Fibroblast of lung (primary cell): ENCODE measurements at places on chromosomes 7 and 10.

DNA sequence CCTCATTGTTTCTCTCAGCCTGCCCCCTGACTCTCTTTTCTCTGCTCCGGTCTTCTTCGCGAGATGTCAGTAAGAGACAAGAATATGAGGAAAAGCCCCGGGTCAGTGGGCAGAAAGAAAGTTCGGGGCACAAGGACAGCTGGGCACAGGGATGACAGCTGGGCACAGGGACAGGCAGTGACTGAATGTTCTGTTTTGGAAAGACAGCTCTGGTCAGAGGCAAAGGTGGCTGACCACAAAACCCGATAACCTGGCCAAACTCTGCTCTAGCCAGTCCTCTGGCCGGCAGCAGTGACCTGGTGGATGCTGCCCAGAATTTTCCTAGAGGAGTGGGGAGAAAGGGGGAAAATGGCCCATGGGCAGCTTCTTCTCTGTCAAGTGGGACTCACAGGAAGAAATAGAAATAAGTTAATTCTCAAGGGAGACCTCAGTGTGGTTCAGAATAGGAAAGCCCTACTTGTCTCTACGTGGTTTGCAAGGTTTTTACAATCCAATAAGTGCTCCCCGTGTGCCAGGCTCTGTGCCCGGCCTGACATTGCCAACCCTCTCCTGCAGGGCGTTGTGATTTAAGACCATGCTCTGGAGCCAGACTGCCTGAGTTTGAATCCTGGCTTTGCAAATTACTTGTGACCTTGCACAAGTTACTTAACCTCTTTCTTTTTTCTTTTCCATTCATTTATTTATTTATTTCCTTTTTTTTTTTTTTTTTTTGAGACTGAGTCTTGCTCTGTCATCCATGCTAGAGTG lies 110.6 kb upstream of the ZNF716 start:
- DNase-seq, result no peak

DNA sequence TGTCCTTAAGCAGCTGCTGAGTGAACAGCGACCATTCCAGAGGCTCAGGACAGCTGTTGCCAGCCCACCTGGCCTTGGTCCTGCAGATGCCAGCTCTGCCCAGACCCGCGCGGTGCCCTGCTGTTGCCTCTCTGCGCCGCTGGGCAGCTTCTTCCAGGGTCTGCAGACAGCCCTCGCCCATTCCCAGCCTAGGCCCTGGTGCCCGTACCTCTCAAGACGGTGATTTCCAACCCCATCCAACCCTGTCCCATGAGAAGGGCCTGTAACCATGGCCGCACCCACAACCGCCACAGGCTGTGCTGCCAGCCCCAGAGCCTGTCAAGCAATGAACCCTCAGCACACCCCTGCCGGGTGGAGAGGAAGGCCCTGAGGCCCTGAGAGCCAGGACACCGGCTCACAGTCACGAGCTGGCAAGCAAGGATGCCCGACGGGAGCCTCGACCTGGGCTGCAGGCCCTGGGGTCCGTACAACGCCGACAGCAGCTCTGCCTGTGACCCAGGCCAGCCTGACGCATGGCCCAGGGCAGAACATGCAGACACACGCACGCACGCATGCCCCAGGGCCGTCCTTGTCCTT lies 231.9 kb downstream of the MAD1L1 start:
- no peak for DNase-seq

GRCh38 chr10:112768121-112768520 lies 181.9 kb upstream of the TCF7L2 start:
- DNase-seq, result no peak

DNA sequence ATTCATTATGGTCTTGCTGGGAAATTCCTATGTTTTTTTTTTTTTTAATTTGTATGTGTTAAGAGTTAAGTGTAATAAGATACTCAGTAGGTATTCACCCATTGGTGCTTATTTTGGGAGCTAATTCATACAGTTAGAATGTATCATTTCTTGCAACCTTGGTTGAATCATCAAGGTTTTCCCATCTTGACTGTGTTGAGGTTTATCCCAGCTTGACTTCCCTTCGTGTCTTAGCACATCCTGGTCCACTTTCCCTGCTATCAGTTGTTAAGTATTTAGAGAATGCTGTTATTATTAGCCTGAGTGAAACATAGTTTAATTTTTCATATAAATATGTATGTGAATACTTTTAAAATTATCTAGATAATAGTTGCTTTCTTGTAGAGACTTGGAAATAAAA lies 20.8 kb downstream of the RALA start:
- no peak for DNase-seq

DNA sequence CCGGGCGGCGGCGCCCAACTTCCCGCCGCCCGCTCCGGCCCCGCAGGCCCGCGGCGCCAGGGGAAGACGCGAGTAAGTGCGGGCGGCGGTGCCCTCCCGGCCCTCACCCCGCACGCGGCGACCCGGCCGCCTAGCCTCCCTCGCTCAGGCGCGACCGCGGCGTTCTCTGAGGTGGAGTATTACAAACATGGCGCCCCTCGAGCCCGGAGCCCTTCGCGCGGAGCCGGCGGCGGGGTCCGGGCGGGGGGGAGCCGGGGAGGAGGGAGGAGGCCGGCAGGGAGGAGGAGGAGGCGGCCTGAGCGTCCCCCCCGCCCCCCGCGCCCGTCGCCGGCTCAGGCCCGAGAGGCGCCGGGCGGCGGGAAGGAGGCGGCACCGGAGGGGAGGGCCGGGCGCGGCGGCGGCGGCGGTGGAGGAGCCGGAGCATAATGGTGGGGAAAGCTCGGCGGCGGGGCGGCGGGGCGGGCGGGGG lies at the start of gene ZMYND11:
Gene ZMYND11, plus strand, starts transcription at position 324 of the 469 bp plus-strand sequence. CDS start 44,558 bp downstream, outside the sequence.
- peak; percentile 66 for DNase-seq

- peak; percentile 94 for DNase-seq
These were observed at the start of gene PTER for GRCh38 chr10:16436758-16437539. Gene PTER, plus strand, starts transcription at chr10:16437010. Its CDS starts 47,375 bp downstream, at chr10:16484385.

DNA sequence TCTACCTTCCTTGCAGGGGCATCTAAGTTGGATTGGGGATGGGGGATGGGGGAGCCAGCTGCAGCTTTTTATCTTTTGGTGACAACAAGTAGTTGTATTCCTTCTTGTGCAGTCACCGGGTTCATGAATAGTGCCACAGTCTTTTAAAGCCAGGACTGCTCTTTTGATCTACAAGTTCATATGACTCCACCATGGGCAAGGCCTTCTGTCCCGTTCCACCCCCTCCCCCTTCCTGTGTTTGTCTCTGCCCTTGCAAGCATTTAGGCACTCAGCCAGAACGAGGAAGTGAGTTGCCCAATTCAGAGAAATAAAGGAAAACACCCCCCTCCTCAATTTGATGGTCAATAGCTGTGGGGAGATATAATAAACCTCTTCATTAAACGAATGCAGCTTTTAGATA lies 44.8 kb upstream of the EGR2 start:
- DNase-seq, result peak; percentile 33

DNA sequence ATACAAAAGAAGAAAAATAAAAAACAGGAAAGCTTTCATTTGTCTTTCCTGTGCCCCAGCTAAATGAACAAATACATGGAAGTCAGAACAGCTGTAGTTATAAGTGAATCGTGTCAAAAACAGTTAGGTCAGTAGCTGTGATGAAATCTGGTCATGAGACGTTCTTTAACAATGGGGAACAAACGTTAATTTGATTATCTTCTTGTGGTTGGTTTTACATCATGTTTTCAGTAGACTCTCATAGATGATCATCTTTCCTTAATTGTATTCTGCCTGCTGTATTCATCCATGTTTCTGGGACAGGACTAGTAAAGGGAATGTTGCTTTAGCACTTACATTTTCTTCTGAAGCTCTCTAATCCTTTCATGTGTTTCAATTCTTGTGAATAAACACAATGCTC lies 97.0 kb downstream of the PCLO start:
- peak; percentile 16 for DNase-seq

DNA sequence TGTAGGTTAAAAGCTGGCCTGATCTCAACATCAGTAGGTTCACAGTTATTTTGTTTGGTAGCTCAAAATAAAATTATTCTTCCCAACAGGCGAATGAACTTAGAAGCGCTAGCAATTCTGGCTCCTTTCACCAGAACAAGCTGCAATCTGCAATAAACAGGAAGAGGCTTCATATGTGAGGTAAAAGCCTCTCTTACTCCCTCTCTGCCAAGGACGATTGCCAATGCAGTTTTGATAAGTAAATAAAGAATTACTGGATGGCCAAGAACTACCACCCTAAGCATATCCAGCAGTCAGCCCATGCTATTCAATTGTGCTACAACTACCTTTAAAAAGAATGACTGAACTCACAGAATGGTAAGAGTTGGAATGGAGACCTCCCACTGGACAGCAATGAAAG lies 150.0 kb upstream of the LAMB4 start:
- DNase-seq, result no peak
